ENCODE measurements at places on chromosomes 2 and 18. TPM values are rescaled to one million over a fixed set of nuclear protein-coding genes. Genes with fewer than 3 reads are reported as not detected.

DNAH6 gene
- total RNA-seq = 0.81 TPM

CCNT2 gene
- 49.9 TPM for total RNA-seq

SCN2A gene
- 31.2 TPM for total RNA-seq

STPG4 gene
- 0.50 TPM for total RNA-seq

ASXL3 gene
- 19.8 TPM for total RNA-seq

SH2D6 gene
- total RNA-seq = 0.97 TPM

- ATAC-seq = no peak
These were observed 36.4 kb downstream of the CFAP221 start for GRCh38 chr2:119580550-119581072.

DNA sequence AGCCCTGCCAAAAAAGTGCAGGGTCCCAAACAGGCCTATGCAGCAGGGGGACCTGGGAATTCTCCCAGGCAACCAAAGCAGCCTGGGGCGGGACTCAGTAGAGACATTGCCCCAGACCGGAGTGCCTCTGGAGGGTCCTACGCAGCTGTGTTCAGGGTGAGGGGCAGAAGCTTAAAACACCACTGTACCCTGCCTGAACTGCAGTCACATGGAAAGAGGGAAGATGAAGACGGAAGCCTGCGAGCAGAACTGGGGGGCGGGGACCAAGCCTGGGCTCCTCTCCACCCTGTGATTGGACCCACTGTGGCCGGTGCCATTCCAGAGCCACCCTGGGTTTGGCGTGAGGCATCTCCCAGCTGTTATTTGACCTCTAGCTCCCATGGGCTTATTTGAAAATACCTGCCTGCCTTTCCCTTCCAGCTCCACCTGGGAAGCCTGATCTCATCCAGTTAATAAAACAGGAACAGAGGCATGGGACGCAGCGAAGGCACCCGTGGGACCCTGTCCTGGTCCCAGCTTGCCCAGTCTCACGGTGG is 183.1 kb downstream of the SMAD2 start:
- no peak for ATAC-seq

- peak; percentile 69 for ATAC-seq
These were observed 26.8 kb downstream of the MBOAT2 start for GRCh38 chr2:8976442-8977259.

- ATAC-seq = no peak
These were observed 41.6 kb upstream of the MAP4K4 start for GRCh38 chr2:101655702-101656422.

DNA sequence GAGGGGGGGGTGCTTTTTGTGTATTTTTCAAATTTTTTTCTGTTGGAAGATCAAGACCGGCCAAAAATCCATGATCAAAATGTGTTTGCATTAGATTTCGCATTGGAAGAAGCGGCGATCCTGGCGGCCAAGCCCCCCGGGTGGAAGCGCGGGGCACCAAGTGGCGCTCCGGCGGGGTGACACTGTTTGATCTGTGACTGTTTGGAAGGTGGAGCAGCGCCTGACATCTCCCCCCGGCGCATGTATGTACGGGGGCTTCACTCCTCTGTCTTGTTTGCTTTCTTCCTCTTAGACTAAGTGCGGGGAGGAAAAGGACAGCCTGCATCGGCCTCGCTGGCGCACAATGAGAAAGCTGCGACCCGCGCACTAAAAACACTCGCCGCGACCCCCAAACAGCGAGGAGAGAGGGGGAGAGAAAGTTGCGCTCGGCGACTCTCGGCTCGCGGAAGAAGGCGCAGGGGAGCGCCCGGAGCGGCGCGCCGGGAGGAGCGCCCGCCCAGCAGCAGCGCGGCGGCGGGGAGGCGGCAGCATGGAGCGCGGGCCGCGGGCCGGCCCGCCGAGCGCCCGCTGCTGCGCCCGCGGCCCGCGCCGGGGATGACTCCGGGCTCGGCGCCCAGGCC is 515 bp downstream of the TSHZ1 start:
- ATAC-seq = no peak

DNA sequence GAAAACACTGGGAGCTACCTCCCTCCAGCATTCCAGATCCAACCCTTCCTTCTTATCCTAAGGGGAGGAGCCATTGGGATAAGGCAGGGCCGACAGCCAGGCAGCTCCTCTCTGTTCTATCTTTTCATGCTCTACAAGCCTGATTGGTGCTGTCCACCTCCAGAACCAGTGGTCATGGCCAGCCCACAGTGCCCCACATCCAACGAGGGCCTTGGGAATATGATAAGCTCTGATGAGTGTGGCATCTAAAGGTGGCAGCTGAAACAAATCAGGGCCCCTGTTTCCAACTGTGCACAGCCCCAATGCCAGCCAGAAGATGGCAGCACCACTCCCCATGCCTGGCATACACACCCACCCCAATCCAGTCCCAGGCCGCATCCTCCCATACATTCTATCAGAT is 329.3 kb downstream of the C1D start:
- no peak for ATAC-seq

DNA sequence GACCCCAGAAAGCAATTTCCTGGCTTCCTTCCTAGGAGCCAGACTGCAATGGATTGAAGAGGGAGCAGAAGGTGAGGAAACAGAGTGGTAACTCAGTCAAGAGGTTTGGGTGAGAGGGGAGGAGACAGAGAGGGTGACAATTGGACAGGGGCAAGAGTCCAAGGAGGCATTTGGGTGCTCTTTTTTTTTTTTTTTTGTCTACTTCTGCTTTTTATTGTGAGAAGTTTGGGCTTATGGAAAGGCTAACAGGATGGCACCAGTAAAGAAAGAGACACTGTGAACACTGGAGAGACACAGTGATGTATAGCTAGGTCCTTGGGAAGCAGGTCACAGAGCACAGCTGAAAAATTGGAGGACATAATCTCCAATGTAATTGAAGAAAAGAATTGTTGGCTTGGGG is 25.0 kb downstream of the CYBRD1 start:
- ATAC-seq = no peak

- ATAC-seq = peak; percentile 60
These were observed 144.4 kb downstream of the GFPT1 start for GRCh38 chr2:69242651-69243051.

DNA sequence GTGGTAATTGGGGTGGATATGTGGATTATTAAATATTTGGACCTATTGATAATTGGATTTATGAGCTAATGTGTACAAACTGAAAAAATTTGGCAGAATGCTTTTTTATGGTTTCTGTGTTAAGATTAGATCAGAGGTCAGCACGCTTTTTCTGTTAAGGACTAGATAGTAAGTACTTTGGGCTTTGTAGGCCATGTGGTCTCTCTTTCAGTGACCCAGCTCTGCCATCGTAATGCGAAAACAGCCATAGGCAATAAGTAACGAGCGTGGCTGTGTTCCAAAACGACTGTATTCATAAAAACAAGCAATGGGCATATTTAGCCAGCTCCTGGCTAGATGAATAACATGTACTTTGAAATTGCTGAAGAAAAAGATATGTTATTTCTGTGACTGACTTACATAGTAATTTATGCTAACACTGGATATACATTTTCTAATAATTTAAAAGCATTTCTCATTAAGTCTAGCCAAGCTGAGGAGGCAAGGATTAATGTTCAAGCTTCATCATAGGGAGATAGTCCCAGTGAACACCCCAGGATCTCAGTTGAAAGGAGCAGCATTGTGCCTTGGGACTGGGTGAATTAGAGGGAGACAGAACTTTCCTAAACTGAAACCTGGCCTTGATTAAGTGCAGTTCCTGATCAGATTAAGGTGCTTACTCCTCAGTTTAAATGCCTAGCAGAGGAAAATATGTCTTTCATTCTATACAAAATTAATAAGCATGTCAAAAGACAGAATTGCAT is 20.0 kb downstream of the CCDC138 start:
- ATAC-seq = no peak

DNA sequence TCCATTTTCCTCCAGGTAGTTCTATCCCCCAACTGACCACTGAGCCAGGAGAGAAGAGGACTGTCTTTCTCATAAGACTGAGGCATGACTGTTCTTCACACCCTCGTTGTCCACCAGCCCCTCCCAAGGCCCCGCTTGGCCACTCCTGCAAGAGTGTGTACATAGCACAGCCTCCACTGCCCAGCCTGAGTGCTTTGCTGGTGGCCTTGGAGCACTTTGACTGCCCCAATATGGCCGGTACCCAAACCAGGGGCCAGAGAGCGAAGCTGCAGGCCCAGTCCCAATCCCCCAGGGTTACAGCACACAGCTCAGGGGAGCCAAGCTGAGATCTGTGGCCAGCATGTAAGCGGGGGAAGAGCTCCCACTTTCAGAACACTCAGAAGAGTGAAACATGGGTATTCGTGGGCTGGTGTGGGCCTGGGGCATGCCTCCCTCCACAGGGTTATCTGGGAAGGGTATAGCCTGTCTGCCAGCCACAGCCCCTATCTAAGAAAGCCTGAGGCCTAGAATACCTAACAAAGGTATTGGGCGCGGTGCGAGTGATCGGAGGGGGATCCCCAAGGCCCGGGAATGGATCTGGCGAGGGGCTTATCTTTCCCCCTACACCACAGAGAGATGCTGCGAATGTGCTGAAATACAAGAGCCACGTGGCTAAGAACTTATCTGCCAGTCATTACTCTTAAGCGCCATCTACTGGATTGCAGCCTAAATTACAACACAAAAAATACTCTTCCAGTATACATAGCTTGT is 163.8 kb downstream of the WDPCP start:
- ATAC-seq = peak; percentile 53

DNA sequence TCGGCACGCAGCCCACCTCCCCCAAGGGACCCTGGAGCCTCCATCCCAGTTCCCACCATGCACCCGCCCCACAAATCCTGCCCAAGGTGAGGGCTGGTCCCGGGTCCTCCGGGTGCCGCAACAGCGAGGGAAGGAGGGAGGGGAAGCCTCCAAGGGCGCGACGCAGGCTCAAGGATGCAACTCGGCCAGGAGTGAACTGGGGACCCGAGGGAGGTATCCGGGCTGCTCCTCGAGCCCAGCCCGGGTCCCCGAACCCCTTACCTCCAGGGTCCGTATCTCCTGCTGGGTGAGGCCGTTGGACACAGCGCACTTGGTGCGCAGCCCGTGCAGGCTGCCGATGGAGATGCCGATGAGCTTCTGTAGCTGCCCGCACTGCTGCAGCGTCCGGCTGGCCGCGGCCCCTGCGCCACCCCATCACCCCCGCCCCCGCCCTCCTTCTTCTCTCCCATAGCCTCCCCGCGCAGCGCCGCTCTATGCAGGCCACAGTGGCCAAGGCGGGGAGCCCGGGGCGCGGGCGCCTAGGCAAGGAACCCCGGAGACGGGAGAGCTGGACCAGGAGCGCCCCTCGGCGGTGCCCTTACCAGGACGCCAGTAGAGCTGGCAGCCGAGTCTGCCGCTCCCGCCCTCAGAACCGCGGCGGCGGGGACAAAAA is 124.1 kb downstream of the ANKRD30BL start:
- ATAC-seq = peak; percentile 98

DNA sequence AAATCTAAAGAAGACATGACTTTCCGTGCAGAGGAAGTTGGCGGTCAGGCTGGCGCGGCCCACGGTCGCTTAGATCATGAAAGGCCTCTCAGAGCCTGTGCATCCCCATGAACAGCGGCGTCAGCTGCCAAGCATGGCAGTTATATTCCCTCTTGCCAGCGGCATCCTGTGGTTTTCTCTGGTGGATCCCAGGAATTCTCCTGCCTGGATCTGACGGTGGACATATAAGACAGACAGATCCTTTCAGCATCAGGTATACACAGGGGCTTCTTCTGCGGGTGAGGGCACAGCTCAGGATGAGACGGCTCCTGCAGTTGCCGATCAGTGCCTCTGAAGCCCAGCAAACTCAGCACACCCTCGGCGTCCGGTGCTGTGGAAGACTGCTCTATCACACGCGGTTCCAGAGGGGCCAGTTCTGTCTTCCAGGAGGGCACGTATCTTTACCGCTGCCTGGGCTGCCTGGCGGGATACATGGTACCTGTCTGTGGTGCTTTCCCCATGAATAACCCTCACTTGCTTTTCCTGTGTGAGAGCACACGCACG is 157.8 kb downstream of the LDLRAD4 start:
- no peak for ATAC-seq

GRCh38 chr2:158779621-158780020 is 15.5 kb upstream of the DAPL1 start:
- no peak for ATAC-seq

DNA sequence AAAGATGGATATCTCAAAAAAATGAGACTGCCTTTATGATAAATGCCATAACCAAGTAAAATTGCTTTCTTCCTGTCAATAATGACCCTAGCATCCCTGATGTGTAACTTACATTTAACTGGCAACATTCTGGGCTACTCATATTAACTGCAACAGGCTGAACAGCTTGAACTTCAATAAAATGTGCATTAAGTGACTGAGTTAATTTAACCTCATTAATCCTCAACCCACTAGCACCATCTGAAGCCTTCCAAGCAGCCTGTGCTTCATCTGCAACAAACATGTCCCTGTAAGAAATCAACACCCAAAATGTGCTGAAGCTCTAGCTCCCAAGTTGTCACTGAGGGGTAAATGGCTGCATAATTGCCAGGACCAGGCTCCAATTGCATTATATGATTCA is 296.2 kb upstream of the ZC3H15 start:
- no peak for ATAC-seq

DNA sequence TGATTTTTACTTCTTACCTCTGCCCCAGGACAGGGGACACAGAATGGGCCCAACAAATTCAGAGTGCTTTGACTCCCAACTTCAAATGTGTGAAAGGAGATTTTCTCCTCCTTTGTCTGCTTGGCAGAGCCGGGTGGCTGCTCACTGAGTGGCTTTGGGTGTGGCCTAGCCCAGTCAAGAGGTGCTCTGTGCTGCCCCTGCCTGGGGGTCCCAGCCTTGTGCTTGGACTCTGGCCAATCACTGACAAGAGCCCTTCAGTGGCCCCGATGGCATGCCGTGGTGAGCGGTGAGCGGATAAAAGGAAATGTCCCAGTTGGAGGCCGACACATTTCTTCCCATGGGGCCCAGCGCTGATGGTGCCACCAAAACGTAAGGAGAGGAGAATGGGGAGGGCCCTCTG is 259.2 kb downstream of the CELF4 start:
- no peak for ATAC-seq
